ENCODE measurements at places on chromosomes 16 and 17.
A peak's percentile ranks its signal among the peaks of the same experiment; 100 is the strongest.

GRCh38 chr17:8670421-8670820 lies 39.9 kb upstream of the MYH10 start:
- DNase-seq = no peak

- no peak for DNase-seq
These were observed 330.7 kb upstream of the ASIC2 start for GRCh38 chr17:33623841-33624240.

GRCh38 chr17:60749050-60749449 lies 71.4 kb downstream of the BCAS3 start:
- no peak for DNase-seq

- no peak for DNase-seq
These were observed 91.2 kb downstream of the GNAO1 start for GRCh38 chr16:56282451-56282850.

DNA sequence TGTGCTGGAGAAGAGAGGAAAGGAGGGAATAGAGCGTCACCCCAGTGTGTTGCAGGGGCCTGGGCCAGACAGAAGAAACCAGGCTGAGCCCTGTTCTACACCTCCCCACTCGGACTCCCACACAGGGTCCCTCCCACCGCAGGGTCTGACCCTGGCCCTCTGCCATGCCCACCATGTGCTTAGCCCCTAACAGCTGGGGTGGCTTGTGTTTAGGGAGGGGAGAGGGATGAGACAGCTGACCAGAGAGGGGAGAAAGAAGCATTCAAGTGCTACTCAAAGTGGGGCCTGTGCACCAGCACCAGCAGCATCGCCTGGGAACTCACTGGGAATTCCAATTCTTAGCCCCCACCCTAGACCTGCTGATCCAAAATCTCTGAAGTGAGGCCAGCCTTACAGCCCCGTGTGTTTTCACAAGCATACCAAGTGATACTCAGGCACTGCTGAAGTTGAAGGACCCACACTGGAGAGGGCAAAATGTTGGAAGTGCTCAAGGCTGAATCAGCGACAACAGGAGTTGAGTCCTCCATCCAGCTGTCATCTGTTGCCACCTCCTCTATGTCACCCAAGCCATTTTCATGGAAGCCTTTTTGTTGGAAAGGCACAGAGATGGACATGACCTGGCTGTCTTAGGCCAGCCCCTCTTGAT lies 47.0 kb downstream of the FZD2 start:
- DNase-seq = no peak

GRCh38 chr17:3582915-3583314 lies 25.3 kb upstream of the TRPV3 start:
- no peak for DNase-seq

DNA sequence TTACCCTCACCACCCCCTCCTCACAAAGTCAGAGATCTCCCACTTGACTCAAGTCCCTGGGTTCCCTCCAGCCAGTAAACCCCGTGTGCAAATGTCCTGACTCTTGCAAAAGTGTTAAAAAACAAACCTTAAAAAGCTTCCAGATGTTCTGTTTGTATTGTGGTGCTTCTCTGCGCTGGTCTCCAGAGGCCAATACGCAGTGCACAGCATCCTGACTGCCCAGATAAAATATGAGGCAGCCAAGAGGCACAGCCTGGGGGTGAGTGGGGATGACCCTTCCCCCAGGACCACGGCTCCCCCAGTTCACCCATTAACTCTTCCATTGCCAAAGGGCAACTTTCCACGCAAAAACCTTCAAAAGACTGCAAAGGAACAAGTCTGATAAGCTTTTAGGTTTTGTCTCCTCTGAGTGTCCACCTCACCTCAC lies 291.8 kb downstream of the SOX9 start:
- DNase-seq = no peak

GRCh38 chr16:86184185-86184584 lies 285.2 kb downstream of the IRF8 start:
- DNase-seq = no peak

DNA sequence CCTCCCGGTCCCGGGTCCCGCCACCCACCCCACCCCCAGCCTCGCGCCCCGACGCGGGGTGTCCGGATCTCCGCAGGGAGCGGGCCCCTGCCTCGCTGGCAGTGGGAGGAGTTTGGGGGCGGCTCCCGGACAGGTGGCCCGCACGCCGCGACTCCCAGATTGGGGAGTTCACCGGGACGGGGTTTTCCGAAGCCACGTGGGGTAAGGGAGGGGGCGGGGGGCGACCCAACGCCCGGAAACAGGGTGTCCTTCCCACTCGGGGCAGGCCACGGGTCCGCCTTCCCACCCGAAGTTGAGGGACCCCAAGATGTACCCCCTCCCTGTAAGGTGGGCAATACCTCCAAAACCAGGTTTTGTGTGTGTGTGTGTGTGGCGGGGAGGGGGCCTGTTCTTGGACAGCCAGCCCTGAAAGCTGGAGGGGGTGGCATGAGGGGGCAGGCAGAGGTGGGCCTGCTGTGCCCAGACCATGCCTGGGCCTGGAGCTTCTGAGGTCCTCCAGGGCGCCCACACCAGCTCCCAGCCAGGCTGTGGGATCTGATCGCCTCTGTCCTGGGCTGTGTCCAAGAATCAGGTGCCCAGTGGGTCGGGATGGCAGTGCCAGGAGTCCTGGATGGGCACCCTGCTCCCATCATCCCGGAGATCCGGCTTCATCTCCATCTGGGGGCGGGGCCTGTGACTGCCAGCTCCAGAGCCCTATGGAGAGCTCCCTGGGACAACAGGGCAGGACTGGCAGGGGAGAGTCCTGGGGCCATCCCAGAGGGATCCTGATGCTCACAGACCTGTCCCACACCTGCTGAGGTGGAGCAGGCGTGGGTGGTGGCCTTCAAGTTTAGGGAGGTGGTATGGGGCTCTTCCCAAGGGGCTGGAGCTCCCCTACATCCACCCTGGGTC lies 767 bp downstream of the SYNGR2 start:
- peak; percentile 60 for DNase-seq

GRCh38 chr17:19348806-19349205 lies 13.7 kb downstream of the B9D1 start:
- DNase-seq = peak; percentile 13

DNA sequence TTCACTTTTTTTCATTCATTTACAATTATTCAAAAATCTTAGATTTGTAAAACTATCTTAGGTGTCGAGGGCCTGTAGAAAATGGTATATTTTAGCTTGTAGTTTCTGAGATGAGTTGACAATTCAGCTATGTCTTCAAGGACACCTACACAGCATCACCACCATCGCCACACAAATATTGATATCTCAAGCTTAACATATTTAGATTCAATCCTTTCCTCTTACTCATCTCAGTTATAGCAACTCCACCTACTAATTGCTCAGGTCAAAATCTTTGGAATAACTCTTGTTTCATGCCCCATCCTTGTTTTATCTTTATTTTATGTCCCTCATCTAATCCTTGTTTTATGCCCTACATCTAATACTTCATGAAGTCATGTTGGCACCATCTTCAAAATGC lies 276.8 kb downstream of the CDH11 start:
- DNase-seq = no peak

- no peak for DNase-seq
These were observed 26.3 kb downstream of the LAT start for GRCh38 chr16:29011112-29011511.

GRCh38 chr17:30503558-30503957 lies 26.4 kb downstream of the GOSR1 start:
- no peak for DNase-seq

GRCh38 chr17:45977976-45978626 lies 20.9 kb upstream of the STH start:
- no peak for DNase-seq

- DNase-seq = no peak
These were observed 88.2 kb downstream of the WDR59 start for GRCh38 chr16:74896389-74897370.

DNA sequence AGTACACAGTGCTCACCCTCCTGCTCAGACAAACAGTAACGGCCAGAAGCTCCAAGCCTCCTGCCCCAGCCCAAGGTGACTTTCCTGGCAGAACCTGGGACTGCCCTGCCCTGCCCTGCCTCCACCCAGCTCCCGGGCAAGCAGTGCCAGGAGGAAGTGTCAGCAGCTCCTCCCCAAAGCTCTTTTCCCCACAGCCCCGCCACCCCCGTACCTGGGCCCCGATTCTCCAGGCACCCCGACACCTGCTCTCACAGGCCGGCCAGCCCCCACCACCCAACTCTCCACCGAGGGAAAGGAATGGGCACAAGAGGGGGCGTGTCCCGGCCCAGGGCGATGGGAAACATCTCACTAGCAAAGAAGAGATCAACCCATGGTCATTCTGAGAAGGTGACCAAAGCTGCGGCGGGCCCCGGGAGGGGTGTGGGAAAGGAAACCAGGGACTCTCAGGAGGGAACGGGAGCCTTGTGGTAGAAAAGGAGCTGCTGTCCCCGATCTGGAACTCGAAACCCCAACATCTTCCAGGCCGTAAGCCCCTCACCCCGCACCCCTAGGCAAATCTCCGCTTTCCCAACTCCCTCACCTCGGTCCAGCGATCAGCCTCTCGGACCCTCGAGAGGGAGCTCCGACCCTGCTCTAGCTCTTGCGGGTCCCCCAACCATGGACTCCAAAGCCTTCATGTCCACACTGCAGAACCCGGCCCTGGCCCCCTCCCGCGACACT lies 1.2 kb downstream of the BCAR1 start:
- DNase-seq = peak; percentile 39

DNA sequence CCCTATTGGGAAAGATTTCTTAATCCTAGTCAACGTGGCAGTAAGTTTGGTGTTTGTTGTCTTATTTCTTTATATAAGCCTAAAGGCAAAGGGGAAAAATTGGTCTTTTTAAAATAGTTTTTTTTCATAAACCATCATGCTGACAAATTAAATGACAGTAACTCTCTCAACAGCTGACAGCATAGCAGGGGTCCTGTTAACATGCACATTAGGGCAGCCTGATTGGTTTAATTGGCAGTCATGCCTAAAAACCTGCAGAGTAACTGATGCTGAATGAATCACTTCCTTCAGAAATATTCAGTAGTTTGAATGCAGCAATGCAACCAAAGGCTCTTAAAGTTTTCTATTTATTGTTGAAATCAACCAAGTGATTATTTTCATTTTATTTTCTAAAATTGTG lies 85.4 kb downstream of the ITFG1 start:
- no peak for DNase-seq

DNA sequence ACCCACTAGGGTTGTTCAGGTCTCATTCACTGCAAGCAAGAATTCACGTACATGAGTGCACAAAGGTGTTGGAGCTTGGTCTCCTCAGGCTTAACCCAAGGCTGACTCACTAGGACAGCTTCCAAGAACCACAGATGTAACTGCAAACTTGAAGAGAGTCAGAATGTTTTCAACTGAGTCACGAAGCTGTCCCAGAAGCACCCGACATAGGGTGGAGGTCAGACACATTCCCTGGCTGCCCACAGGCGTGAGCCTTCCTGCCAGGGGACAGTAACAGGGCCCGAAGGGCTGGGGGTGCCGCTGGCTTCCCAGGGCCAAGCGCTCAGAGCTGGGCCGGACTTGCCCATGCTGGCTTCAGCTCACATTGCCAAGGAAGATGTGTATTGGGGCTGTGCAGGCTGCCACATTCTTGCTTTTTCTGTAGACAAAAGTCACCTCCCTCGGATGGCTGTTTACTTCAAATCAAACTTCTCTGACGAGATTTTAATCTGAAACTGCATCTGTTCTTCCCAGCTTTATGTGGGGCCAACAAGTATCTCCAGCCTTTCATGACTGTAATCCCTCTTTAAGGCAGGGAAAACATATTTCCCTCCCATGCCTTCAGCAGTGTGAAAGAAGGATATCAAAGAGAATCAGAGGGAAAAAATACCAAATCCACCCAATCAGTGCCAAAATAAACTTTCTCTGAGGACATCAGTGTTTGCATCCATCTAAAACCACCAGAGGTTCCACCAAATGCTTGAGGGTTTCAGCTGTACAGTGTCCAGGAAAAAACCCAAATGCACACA lies 14.3 kb downstream of the CMTM3 start:
- no peak for DNase-seq

DNA sequence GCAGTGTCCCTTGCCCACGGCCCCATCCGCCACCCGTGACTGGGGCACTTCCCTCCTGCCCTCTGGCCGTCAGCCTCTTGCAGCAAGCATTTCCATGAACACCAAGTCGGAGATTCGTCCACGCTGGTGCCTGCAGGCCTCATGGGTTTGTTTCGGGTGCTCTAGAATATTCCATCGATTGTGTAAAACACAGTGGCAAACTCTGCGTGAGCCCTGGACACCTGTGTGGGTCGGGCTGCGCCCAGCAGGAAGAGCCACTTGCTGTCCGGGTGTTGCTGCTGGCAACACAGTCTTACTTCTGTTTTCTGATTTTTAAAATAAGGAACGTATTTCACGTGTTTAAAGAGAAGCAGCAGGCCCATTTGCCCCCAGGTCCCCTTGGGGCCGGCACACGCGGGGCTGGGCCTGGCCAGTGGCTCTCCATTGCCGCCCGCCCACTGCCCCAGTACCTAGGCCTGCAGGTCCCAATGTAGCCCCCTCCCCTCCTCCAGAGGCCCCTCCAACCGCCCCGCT lies 10.0 kb downstream of the CYBC1 start:
- DNase-seq = no peak

DNA sequence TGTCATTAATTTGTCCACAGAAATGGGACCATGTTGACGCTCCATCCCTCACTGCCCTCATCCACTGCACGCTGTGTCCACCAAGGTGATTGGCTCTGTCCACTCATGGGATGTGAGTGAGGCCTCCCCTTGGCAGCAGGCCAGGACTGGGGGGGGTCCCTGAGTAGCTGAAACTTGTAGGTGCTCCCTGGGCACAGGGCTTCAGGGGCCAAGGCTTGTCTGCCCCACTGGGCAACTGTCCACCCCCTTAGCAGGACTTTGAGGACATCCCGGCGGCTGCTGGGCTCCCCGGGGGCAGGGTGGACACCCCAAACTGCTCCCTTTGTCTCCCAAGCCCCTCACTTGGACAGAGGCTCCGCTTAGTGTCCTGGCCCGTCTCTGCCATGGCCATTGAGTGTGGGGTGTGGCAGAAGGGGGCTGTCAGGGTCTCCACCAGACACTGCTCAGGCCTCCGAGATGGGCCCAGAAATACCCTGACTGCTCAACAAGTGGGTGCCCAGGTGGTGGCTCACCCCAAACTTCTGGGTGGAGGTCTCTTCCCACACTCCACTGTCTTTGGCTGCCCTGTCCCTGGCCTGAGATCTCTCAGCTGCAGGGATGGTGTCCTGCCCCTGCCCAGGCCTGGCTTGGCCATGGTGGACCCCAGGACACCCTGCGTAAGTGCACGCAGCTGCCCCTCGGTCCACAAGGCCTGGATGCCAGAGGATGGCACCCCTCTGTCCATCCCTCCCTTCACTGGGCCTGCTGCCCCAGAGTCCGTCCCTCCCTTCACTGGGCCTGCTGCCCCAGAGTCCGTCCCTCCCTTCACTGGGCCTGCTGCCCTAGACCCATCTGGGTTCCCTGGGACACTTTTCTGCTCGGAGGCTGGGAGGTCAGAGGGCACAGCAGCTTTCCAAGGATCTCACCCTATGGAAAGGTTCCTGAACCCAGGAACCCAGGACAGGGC lies 2.9 kb upstream of the RAB40C start:
- DNase-seq = peak; percentile 59

DNA sequence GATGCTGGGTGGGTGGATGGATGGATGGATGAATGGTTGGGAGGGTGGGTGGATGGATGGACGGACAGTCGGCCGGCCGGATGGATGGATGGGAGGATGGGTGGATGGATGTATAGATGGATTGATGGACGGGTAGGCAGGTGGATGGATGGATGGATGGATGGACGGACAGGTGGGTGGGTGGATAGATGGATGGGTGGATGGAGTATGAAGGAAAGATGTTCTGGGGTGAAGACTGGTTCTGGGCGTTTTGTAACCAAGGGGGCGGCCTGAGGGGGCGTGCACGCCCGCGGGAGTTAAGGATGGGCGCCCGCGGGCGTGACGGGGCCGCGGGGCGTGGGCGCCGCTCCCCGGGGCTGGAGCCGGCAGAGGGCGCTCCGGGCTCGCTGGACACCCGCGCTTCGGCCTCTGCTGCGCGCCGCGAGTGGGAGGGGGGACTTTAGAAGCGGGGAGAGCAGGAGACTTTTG lies at the start of gene NECAB2:
Gene NECAB2, plus strand, starts transcription at position 407 of the 468 bp plus-strand sequence. CDS start 405 bp downstream, outside the sequence.
- peak; percentile 49 for DNase-seq

All from ovary (tissue), 10 donors.